ENCODE measurements at places on chromosomes 3 and 15.

DNA sequence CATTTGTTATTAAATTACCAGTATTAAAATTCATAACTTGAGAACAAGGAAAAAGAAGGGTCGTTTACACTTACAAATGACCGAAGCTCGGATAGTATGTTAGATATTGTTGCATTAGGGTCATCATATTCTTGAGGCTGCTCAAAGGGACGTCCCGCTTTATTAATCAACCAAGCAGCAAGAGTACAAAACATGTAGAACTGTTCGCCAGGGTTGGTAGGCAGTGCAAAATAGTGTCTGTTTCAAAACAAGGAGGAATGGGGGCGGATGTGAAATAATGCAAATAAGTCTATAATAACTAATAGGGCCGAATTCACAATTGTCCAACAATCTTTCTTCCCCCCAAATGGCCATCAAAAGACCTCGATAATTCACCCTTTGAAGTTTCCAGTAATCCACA is 2.9 kb downstream of the IFT57 start:
- no peak for DNase-seq

DNA sequence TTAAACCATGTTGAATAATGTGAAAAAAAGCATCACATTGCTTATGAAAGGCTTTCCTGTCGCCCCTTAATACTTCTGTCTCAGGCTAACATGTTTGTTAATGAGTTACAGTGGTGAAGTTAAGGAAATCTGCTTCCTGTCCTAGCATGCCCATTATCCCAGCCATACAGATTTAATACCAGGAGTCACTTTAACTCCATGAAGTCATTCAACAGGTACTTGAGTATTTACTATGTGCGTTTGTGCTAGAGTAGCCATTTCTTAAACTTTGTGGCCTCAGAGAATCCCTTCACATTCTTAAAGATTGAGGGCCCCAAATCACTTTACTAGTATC is 10.1 kb upstream of the SETD5 start:
- DNase-seq, result no peak

- DNase-seq, result no peak
Observed at GRCh38 chr3:50582083-50582482, 12.8 kb downstream of the HEMK1 start.

DNA sequence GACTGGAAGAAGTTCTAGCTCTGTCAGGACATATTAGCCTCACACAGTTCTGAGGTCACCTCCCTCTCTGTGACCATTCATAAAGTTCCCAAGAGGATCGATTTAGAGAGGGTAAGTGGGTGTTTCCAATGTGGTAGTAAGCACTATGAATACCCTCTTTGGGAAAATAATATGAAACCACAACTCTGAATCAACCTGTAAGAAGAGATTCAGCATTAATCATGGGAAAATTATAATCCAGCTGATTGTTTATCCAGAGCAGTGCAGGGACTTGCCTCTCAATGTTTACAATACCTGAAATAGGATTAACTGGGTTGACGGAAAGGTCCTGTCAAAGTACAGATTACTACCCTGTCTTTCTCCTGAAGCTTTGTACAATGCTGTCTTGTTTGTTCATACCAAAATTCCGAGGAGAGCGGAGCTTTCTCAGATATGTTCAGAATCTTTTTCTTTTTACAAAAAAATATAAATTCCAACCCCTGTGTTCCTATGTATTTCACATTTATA is 302.9 kb upstream of the DPPA4 start:
- no peak for DNase-seq

DNA sequence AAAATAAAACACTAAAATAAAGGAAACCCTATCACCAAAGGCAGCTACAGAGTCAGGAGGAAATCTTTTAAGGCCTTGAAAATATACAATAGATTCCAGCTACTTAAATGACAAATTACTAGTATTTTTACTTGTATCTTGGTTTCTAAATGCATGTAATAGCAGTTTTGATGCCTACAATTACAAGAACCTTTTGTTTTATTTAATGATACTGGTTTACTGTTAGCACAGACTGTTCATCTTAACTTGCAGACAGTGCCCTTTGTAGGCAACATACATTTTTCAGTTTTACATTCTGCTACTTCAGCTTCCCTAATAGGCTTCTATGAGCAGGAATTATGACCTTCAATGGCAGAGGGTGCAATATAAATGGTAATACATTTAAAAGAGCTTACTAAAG is 54.1 kb downstream of the ZNF280D start:
- DNase-seq, result no peak

GRCh38 chr15:67174446-67174845 is 80.0 kb downstream of the AAGAB start:
- DNase-seq, result no peak

DNA sequence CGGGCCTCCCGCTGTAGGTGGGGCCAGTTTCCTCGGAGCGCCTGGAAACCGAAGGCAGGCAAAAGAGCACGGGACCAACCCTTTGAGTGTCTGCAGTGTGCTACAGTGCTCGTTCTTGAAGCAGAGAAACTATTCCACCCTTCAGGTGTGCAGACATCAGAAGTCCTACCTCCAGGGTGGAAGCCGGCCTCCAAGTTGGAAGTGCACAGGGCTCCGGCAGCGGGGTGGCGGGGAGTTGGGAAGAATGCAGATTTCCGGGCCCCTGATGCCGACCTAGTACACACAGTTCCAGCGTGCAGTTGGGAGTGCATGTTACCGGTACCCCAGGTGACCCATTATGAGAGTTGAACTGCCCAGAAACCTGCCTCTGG is 3.0 kb downstream of the KLF13 start:
- DNase-seq, result no peak

DNA sequence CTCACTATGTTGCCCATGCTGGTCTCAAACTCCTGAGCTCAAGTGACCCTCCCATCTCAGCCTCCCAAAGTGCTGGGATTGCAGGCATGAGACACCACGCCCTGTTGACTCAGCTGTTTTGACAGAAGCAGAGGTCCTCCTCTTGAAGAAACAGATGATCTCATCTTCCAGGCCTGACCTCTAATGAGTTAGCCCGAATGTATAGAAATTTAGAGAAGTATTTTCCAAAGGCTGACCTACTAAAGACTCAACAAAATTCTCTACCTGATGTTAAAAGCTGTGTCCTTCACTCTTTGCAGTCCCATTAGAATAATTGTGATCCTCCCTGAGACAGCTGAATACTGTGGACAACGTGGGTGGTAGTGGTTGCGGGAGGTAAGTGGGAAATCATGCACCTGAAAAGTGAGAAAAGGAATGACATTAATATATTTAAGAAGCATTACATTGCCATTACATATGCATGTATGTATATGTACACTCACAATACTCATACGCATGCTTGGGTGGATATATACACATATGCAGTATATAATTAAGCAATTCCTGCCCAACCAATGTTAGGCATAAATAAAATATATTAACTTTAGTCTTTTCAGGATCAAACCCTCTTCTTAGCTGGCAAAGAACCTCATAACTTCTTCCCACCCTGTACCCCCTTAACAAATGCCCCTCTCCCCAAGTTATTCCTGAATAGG is 204.6 kb upstream of the NR2F2 start:
- no peak for DNase-seq

DNA sequence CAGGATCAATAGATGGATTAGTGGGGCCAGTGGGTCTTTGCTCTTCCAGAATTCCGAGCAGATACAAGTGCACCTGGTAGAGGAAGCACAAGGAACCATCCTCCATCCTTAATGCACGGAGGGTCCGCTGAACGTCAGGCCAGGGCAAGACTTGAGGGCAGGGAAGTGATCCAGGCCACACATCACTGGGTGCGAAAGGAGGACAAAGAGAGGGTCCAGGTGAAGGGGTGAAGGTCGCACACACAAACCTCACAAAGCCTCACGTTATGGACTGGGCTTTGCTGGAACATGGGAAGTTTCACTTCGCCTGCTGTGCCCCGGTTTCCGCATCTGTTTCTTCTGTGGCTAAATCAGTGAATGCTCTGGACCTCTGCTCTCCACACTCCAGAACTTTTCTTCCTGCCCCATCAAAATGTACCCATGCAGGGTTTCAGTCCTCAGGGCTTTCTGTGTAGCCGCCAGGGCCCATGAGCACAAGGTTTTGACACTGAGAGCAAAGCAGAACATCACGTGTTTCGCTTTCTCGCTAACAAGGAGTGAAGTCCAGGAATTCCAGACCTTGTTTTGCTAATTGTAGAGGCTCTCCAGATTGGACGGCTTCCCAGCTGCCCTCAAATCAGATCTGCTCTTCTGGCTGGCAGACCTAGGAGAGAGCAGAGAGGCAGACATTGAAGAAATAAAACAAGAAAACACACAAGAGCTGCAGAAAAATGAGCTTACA is 56.3 kb downstream of the KLF15 start:
- DNase-seq, result no peak

- no peak for DNase-seq
Observed at GRCh38 chr15:23497710-23498111, 50.7 kb upstream of the GOLGA6L2 start.

GRCh38 chr3:135781026-135781815 is 184.3 kb upstream of the PPP2R3A start:
- DNase-seq, result no peak

GRCh38 chr3:36891701-36892160 is 53.1 kb downstream of the TRANK1 start:
- DNase-seq, result no peak

GRCh38 chr3:25084016-25084415 is 344.0 kb upstream of the RARB start:
- no peak for DNase-seq

DNA sequence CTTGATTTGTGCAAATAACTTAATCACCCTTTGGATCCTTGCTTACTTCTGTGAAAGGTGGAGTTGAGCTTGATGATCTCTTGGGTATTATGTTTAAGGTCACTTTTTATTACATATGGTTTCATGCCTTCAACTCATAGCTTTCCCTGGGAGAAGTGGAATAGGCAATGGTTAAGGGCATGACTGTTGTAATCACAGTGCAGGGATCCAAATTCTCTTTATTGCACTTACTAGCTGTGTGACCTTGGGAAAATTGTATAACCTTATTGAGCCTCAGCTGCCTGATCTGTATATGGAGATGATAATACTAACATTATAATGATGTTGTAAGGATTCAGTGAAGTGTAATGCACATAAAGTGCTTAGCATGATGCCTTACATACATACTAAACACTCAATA is 59.1 kb downstream of the PLCL2 start:
- no peak for DNase-seq
